Esophagus mucosa (tissue), 1 donor: ENCODE measurements at places on chromosomes 13 and 19. TPM values are rescaled to one million over a fixed set of nuclear protein-coding genes. Genes with fewer than 3 reads are reported as not detected.

DNA sequence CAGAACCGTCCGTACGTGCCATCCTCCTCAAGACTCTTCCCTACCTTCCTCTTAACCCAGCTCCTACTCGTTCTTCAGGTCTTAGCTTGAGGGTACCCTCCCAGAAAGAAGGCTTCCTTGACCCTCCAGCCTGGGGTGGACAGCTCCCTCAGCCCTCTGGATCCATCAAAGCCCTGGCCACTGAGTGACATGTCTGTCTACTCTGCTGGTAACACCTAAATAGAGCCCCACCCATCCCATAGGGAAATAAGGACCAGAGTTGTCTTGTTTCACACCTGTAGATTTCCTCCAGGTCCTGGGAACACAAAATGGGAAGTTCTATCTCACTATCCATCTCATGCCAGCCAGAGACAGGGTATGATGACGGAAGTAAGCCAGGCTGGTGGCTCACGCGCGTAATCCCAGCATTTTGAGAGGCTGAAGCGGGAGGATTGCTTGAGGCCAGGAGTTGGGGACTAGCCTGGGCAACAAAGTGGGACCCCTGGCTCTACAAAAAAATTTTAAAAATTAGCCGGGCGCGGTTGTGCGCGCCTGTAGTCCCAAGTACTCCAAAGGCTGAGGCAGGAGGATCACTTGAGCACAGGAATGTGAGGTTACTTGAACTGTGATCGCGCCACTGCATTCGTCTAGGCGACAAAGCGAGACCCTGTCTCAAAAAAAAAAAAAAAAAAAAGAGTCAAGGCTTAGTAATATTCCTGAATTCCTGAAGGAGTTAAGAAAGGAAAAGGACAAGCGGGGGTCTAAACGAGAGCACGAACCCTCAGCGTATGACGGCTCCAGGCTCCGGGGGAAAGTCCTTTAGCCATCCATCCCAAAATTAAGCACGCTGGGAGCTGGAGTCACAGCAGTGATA is 566 bp upstream of the CCDC97 start:
- ATAC-seq: peak; percentile 44

DNA sequence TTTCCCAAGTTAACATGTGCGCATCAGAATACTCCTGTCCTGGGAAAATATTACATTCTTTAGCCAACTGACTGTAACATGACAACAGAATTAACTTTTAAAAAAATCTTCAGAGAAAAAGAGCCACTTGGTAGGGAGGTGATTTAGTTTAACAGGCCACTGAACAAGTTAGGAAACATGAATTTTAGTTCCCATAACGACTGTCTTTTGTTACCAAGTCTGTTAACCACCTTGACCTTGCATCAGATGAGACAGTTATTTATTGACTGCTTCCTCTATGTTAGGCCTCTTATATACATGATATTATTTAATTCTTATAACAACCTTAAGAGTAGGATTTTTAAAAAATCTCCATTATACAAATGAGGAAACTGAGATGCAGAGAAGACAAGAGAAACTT is 268.6 kb downstream of the NDFIP2 start:
- no peak for ATAC-seq

GRCh38 chr13:110236431-110236830 is 70.5 kb downstream of the COL4A1 start:
- ATAC-seq: no peak

DNA sequence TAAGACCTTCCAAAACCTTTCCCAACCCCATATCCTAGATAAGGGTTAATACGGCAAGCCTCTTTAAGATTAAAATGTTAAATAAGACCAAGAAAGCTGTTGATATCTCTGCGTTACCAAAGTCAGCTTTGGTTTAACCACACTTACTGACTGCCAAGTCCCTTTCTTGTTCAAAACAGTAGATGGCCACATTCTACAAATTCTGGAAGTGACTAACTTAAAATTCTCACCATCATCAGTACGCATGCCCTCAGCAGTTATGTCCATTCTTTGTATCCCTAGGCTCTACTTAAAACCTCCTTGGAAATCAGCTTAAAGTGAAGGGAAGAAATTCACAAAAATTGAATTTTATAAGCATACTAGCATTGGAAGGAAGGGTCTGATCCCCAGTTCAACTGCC is 23.6 kb downstream of the SOHLH2 start:
- ATAC-seq: no peak

DNA sequence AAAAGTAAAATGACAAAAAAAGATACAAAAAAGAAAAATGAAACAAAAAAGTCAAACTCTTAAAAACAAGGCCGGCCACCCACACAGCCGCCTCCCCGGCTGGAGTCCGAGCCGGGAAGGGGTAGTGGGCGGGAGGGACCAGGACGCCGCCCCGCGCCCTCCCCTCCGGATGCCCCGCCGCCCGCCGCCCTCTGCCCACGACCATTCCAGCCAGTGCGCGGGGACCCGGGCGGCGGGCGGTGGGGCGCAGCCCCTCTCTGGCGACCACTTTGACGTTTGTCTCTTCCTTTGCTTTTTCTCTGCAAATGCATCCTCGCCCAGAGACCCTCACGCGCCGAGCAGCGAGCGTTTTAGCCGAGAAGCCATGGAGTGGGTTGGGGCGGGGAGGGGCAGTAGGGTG is 28.6 kb downstream of the ZBTB7A start:
- no peak for ATAC-seq

DNA sequence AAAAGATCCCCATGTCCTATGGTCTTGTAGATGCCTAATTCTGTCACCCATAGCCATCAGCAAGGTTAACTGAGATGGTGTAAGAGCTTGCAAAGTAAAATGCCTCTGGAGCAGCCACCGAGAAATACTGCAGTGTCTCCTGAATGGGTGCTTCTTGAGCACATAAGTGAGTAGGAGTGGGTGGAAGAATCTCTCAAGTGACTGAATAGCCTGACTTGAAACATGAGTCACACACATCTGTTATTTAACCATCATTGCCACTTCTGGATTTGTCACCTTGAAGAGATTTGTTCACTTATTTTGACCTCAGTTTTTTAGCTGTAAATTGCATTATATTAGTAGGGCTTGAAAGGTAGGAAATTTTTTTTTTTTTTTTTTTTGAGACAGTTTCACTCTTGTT is 2.3 kb downstream of the ZNF714 start:
- peak; percentile 62 for ATAC-seq

DNA sequence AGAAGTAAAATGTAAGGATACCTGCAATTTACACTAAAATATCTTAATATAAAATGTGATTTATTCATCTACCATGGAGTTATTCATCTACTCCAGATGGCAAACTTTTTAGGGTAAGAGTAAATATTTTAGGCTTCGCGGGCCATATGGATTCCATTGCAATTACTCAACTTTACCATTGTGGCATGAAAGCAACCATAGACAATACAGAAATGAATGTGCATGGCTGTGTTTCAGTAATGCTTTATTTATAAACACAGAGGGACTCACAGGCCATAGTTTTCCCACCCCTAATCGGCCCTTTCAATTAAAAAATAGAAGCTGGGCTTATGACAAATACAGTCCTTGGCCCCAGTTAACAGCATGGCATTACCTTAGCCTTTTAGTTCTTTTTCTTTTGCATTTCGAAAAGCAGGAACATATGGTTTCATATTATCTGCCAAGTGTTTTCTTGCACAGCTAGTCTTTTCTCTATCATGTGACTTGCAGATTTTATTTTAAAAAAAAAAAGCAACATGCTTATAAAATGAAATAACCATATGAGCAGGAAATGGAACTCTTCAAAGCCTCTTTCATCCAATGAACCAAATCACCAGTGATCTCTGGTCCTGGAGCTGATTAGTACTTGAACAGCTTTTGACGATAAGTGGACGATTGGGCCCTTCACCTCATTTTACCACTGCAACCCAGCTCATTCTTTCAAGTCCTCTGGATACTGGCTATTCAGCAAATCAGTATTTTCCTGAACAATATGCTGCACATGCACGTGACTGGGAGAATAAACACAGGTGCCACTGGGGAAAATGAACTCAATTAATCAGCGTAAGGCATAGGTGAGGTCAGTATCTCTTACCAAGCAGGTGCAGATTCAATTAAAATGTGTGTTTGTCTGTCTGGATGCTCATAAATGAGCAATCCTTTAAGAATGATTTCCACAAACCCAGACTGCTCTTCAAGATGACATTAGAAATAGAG is 63.9 kb downstream of the LHFPL6 start:
- no peak for ATAC-seq

DNA sequence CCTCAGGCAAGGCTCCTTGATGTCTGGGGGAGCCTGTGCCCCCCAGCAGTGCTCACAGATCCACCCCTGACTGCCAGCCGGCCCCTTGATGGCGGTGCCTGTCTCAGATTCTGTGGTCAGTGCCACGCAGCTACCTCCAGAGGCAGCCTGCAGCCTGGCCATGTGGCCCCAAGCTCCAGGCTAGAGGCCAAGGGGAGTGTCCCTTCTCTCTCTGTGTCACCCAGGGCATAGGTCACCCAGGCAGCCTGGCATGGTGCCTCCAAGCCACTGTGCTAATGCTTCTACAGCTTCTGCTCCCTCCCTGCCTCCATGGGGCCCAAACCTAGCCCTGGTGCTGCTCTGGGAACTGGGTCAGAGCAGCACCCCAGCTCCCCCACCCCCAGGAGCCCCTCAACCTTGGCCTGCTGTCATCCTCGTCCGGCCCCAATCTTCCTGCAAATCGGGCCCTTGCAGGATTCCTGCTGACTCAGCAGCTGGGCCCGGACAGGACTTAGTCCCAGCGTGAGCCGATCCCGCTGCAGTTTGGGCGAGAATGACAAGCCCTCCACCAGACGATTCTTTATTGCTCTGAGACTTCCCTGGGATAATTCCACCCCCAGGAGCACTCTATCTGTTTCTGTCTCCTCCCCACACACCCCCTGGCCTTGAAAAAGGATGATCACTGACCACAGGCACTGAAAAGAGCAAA is 2.8 kb upstream of the ARL11 start:
- ATAC-seq: peak; percentile 67

- ATAC-seq: no peak
Measured at GRCh38 chr13:37594550-37594949, 4.0 kb downstream of the POSTN start.

The ZNF878 gene
- 0.20 TPM for total RNA-seq

The ZNF792 gene
- total RNA-seq: 1.8 TPM

The NLRP11 gene
- total RNA-seq: not detected

The FCER2 gene
- 0.20 TPM for total RNA-seq
